ENCODE measurements at places on chromosomes 5 and 9.
A peak's percentile ranks its signal among the peaks of the same experiment; 100 is the strongest.

- no peak for DNase-seq
Measured at GRCh38 chr5:91228188-91228587, 154.9 kb downstream of the ARRDC3 start.

- DNase-seq, result no peak
Measured at GRCh38 chr5:58040846-58041245, 419.0 kb downstream of the PLK2 start.

- DNase-seq, result no peak
Measured at GRCh38 chr5:24141046-24141445, 503.7 kb downstream of the CDH10 start.

DNA sequence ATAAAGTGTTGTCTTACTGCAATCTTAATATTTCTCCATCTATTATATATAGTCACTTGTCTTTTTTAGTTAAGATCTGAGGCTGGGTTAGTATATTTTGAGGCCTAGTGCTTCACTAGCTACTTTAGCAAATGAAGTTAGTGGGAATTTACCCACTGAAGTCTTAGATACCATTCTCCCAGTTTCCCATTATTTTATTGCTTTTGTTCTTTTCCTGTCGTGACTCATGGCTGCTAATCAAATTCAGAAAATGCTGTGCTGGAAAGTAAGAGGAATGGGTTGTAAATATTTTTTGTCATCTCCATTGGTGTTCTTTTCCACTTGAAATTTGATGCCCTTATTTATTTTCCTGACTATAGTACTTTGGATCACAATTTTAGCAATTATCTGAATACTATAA, 14.2 kb downstream of the TCERG1 start:
- DNase-seq, result no peak

DNA sequence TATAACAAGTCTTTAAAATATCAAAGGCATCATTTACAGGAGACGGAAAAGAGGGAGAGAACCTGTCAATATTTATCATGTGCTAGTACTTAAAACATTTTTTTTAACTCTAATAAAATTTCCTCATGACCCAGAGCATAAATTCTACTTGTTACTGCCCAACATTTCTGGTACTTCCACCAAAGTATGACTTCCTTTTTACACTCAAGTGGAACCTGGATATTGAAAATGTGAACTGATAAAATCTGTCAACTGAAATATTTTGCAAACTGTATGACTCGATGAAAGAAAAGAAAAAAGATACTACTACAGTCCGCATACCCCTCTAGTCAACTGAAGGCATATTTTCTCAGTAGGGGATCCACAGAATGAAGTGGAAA, 37.1 kb downstream of the FAM13B start:
- peak; percentile 33 for DNase-seq
